ENCODE measurements at places on chromosomes 3 and 15.

GRCh38 chr15:92949604-92950249 is 49.6 kb downstream of the CHD2 start:
- DNase-seq = peak; percentile 30

- no peak for DNase-seq
Observed at GRCh38 chr3:139472380-139473010, 3.8 kb downstream of the RBP2 start.

DNA sequence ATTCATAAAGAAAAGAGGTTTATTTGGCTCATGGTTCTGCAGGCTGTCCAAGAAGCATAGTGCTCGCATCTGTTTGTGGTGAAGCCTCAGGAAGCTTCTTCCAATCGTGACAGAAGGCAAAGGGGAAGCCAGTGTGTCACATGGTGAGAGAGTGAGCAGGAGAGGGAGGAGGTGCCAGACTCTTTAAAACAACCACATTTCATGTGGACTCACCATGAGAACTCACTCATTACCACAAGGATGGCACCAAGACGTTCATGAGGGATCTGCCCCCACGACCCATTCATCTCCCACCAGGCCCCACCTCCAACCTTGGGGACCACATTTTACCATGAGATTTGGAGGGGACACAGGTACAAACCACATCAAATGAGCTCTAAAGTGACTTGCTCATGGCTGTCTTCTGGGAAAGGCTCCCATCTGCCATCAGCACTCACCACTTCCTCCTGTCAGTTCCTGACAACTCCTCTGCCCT is 327.3 kb upstream of the TLE3 start:
- no peak for DNase-seq

DNA sequence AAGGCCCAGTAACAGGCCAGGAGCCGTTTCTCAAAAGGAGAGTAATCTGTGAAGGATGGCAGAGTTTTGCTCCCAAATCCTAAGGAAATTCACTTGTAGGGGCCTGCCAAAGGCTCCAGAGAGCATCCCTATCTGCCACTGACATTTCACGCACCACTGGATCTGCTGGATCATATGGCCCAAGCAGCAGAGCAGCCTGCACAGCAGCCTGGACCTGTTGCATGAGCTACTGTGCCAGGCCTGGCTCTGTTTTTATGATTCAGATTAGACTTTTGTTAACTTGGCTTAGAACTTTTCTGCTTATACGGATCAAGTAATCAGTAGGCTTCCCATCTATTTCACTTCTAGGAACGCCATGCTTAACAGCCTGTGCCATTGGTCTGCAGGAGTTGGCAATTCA is 70.7 kb downstream of the CHRD start:
- no peak for DNase-seq

- peak; percentile 84 for DNase-seq
Observed at GRCh38 chr3:135106445-135106844, 311.4 kb downstream of the EPHB1 start.

GRCh38 chr15:76191539-76192244 is 119.6 kb downstream of the ETFA start:
- no peak for DNase-seq

- peak; percentile 8 for DNase-seq
Observed at GRCh38 chr3:170117134-170117533, 64.4 kb downstream of the PHC3 start.
